HT1080 (cell line): ENCODE measurements at places on chromosomes 11 and 22. TPM values are rescaled to one million over a fixed set of nuclear protein-coding genes. Genes with fewer than 3 reads are reported as not detected.

- DNase-seq: no peak
These were observed 1.4 kb downstream of the RCE1 start for GRCh38 chr11:66844496-66845142.

- DNase-seq: no peak
These were observed 4.3 kb downstream of the ATL3 start for GRCh38 chr11:63666874-63667273.

DNA sequence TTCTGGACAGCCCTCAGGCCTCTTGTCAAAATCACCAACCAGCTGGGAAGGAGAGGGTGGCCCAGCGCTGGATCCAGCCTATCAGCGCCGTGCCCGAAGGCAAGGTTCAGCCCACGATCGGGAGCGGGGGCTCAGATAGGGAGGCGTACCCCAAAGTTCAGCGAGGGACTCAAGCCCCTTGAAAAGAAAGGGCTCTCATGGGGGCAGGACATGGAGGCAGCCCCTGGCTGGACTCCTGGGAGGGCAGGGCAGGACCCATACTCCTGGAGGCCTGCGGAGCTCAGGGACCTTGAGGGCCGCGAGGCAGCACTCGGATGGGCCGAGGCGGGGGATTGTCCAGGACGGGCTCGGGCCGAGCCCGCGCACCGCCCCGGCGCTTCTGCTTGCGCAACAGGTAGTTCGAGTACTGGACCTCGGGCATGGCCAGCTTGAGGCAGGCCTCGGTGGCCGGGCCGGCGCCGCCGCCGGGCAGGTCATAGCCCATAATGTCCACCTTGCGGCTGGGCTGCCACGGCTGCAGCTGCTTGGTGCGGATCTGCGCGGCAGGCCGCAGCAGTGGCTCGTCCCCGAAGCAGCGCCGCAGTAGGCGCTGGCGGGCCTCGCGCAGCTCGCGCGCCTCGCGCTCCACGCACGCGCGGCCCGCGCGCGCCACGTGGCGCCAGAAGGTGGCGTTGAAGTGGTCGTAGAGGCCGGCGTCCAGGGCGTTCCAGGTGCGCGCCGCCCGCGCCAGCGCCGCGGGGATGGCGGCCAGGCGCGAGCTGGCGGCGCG is 6.5 kb downstream of the GAL3ST3 start:
- no peak for DNase-seq

GRCh38 chr11:87290304-87290922 is 252.7 kb downstream of the TMEM135 start:
- DNase-seq: peak; percentile 22

The VWCE gene
- 0.17 and 0.23 TPM in 2 replicates for total RNA-seq
